ENCODE measurements at places on chromosomes 4 and X.

DNA sequence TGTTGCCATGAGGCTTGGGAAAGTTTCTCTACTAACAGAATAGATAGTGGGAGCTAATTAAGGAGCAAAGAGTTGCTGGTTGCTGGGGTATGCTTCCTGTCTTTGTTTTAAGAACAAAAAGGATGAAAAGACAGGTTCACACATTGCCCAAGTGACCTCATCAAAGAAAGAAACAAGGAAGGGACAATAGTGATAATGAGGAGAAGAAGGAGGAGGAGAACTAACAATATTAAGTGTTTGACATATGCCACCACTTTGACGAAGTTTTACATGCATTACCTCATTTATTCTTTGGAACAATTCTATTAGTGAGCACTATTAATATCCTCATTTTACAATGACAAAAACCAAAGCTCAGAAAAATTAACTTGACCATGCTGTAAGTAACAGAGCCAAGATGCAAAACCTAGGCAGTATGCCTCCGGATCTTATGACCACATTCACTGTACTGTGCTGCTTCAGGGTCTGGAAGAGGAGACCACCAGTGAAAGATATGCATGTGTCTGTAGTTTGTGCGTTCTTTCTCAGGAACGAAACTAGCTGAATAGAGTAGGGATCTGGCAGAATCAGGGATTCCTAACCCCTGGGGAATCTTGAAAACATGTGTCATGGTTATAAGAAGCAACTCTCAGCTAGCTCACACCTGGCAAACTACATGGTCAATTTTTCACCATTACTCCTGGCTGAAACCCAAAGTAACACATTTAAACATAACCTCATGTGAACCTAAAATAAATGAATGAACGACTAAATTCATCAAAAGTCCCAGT lies 83.8 kb downstream of the MOSPD2 start:
- DNase-seq, result no peak

GRCh38 chr4:7539659-7540058 lies 104.9 kb upstream of the PSAPL1 start:
- no peak for DNase-seq

DNA sequence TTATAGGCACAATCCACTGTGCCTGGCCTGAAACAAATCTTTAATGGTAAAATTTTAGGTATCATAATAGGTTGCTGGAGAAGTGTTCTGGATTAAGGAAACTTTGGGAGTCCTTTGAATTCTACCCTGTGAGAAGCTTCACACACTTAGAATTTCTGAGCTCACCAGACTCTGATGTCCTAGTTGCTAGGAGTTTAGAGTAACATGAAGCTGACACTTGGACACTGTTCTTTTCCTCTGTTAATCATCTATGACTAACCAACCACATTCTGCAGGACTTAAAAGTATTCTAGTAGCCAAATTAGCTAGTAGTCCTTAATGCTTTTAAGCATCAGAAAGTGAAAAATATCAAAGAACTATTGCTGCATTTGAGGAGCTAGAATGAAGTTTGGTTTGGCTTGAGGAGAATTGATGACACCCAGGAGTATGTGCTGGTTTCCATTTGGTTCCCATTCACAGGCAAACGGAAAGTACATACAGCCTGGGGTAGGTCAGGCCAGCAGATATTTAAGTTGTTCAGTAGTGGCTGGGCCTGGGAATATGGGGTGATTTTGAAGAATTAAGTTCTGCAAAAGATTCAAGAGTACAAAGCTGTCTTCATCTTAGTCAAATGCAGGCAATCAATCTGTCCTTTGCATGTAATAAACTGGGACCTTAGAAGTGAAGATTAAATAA lies 38.8 kb upstream of the IGFBP7 start:
- no peak for DNase-seq

DNA sequence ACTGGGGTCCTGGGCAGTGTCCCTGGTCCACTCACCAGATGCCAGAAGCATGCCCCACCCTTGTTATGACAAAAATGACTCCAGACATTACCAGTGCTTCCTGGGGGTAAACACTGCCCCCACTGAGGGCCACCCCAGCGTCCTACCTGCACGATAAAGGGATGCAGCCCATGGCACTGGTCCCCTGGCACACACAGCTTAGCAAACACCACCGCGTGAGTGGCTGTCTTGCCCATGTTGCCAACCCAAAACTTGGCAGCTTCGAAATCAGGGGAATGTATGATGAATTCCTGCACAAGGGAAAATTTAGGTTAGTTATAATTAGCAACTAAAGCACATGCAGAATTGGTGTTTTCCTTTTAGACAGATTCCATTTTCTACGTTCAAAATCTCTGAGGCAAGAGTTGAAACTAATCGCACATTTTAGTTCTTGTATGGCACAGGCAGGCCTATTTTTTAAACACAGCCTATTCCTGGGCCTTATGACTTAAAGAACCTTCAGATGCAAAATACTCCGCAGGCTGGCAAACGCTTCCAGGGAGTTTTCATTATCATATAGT lies 30.4 kb downstream of the ACOX3 start:
- no peak for DNase-seq

DNA sequence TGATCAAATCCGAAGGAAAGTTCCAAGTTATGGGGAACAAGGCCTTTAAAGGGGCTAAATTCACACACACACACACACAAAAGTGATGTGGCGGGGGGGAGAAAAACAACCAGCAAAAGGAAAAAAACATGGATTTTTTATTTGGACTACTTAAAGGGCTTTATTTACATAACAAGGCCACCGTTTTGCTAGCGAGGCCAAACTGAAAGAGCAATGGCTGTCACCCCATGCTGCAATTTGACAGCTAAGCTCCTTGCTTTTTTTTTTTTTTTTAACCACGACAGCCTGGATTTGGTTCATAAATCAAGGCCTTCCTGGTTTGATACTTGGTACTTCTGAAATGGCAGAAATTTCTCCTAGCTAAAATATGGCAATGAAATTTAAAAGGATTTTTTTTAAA lies 99.6 kb upstream of the PTCHD1 start:
- DNase-seq, result no peak

DNA sequence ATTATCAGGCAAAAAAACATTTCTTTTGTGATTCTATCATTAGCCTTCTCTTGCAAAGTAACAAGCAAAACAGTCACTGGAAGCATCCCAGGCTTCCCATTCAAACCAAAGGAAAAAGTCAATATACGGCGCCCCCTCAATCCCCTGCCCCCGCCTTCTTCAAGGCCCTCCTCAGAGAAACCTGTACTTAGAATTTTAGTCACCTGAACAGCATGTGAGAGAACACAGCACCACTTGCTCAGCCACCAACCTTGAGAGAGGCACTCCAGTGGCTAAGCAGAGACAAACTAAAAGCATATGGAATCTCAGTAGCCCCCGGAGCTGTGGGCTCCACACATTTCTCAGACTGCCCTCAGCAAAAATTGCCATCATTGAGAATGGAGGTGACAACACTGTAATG lies 25.2 kb downstream of the LEF1 start:
- no peak for DNase-seq

DNA sequence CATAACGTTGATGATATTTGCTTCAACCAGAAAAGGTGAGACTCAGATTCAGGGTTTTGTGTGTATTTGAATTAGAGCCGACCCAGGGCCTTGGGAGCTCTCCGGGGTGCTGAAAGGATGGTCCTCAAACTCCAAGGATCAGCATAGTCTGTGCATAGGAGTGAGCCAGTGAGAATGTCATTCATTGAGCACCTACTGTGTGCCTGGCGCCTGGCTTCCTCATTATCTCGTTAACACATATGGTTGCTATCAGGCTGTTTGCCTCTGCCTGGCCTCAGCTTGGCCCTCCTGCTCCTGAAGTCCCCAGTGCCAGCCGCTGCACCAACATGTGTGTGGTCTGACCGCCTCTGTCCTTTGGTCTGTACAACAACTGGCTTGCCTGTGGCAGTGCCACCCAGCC lies 25.1 kb upstream of the JAKMIP1 start:
- no peak for DNase-seq

GRCh38 chrX:124476562-124476961 lies 130.2 kb downstream of the SH2D1A start:
- DNase-seq, result no peak

DNA sequence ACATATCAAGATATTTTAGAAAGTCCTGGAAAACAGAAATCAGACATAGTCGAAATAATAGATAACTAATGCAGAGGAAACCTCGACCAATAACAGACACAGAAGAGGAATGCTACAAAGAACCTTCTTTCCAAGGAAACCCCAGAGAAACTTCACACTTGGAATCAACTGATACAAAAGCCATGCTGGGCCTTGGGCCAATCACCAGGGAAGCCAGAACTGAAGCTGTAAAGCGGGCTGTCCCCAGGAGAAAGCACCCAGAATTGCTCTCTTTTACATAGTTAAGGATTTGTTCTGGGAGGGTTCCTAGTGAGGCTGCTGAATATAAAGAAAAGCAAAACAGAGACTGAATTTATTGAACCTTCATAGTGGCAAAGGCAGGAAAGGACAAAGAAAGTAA lies 100.5 kb downstream of the PRDM5 start:
- no peak for DNase-seq

DNA sequence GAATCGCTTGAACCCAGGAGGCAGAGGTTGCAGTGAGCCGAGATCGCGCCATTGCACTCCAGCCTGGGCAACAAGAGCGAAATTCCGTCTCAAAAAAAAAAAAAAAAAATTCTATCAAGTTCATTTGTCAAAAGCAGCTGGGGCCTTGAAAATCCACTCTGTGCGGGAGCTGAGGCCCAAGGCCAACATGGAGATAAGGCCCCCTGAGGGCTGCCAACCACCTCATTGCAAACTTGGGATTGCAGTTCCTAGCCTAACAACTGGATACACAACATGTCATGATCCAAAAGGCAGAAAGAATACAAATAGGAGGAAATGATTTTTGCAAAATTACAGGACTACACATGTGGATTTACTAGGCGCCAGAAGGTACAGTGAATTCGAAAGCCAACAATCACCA lies 22.5 kb upstream of the PRDX4 start:
- no peak for DNase-seq

- DNase-seq, result no peak
Measured at GRCh38 chr4:126661194-126661593, 971.6 kb upstream of the INTU start.

DNA sequence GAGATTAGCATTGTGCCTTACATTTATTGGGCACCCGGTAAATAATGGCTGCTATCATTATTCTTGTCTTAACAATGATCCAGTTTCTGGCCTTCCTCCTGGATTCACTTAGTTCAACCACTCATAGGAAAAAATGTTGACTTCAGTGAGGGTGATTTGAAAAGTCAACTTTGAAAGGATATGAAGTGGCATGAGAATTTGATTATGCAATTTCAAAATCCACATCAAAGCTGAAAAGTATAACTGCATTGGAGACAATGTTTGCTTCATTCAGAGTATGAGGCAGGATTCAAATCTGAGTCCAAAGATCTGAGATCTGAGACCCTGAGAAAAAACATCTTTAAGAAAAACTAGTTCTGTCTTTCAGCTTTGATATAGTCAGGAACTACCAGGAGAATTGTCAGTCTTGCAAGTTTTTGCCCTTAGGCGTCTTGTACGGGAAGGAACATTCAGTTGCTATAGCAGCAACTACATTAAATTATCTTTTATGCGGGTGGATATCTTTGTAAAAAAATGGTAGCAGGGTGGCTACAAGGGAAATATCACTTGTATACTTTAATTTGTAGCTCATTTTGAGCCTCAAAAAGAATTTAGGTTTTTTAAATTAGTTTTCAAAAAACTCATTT lies 587.5 kb upstream of the LCORL start:
- no peak for DNase-seq

DNA sequence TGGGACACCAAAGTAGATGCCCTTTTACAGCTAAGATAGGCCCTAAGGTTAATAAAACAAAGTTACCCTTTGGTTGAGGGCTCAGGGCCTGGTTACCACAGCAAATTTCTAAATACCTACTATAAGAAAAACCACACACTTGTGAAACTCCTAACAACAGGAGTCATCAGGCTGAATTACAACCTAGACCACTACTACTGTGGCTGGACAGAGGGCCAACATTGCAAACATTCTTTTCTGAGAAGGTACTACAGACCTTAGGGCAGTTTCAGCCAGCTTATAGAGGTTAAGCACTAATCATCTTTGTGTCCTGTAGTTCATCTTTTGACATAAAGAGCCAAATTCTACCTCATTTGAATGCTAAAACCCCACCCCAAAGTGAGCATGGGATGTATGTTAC lies 504.0 kb downstream of the RAPGEF2 start:
- no peak for DNase-seq

- no peak for DNase-seq
Measured at GRCh38 chrX:123336666-123337065, 152.6 kb downstream of the GRIA3 start.

- DNase-seq, result no peak
Measured at GRCh38 chr4:17966312-17966711, 55.2 kb downstream of the LCORL start.

- peak; percentile 8 for DNase-seq
Measured at GRCh38 chrX:38754102-38754790, 47.0 kb upstream of the MID1IP1 start.

- DNase-seq, result no peak
Measured at GRCh38 chr4:176238157-176238610, 30.8 kb downstream of the ASB5 start.

GRCh38 chr4:22986262-22986661 lies 293.5 kb downstream of the GBA3 start:
- no peak for DNase-seq

DNA sequence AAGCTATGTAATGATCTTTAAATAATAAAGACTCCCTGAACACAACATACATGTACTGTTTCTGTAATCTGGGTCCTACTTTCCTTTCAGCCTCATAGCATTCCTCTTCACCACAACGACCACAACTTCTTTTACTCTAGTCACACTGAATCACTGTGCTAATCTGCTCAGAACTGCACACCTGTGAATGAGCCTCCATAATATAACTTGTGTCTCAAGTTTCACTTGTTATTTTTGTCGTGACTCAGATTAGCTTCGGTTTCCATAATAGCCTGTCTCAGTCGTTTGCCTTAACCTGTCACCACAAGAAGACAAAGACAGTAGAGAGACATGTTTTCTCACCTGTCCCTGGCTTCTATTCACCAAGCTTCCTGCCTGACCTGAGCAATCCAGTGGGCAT lies 61.8 kb downstream of the MAGED1 start:
- no peak for DNase-seq

GRCh38 chr4:107718351-107718965 lies 1.6 kb downstream of the PAPSS1 start:
- no peak for DNase-seq

DNA sequence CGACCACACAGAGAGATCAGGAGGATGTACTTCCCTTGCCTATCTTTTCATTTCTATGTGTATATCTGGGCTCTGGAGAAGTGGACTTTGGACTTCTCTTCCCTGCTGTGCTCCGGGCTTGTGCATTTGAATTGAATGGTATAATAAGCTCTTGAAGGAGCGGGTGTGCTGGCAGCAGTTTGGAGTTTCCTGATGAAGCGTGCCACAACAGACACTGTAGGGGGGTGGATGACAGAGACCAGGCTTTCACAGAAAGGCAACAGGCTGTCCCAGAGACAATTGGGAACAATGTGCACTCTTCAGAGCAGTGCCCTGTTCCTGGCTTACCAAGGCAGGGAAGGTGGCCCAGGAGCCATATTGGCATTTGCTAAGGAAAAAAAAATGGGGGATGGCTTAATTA lies 170.1 kb downstream of the FRMPD4 start:
- DNase-seq, result no peak
